ENCODE measurements at places on chromosomes 12 and 14.

- ATAC-seq, result no peak
Observed at GRCh38 chr12:47120736-47121135, 41.0 kb upstream of the AMIGO2 start.

GRCh38 chr12:47979686-47980085, 16.3 kb downstream of the TMEM106C start:
- no peak for ATAC-seq

DNA sequence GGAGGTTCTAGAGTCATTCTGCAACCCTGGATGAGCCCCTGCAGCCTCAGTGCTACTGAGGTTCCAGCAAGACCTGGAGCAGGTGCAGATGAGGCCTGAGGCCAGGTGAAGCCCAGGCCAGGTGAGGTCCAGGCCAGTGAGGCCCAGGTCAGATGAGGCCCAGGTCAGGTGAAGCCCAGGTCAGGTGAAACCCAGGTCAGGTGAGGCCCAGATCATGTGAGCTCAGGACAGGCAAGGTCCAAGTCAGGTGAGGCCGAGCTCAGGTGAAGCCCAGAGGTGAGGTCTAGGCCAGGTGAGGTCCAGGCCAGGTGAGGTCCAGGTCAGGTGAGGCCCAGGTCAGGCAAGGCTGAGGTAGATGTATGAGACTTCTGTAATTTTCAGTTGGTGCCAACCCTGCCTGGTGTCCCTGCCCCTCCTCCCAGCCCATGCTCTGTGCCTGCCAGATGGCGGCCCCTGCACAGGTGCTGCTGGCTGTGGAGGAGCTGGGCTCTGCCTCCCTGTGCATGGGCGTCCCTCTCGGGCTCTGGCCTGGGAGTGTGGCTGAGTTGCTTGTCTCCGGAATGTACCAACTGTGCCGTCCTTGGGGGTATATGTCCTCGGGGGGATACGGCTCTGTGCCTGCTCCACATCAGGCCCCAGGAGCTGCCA, 388.5 kb downstream of the TMEM121 start:
- ATAC-seq, result no peak

- no peak for ATAC-seq
Observed at GRCh38 chr12:101570047-101570446, 24.7 kb upstream of the MYBPC1 start.

DNA sequence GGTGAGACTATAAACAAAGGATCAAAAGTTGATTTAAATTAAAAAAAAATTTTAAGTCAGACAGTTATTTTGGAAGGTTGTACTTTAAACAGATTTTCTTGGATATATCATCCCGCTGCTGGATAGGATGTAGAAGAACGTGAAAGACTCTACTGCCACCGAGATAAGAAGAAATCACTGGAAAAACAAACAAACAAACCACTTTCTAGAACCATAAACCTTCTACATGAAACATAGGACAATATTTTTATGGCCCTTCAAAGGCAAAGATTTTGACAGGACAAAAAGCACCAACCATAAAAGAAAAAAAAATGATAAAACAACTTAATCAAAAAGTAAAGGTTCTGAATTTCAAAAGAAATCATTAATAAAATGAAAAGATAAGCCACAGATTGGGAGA, 268.2 kb upstream of the DAAM1 start:
- no peak for ATAC-seq

DNA sequence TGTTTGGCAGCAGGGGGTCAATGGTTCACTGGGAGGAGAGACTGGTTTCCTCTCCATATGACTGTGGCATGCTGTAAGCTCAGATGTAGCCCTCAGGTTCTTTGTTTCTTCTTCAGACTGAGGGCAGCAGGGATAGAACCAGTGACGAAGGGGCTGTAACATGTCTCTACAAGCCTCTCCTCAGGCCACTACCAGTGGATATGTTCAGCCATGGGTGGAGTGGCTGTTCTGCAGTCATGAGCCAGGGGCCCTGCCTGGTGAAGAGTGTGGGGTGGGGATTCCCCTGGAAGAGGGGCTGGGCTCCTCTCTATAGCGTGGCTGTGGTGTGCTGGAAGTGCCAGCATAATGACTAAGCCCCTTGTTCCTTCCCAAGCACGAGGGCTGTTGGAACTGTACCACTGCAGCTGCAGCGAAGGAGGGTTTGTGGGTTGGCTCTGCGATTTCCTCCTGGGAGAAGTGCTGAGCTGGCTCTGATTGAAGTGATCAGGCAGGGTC, 55.8 kb downstream of the CMAS start:
- no peak for ATAC-seq

- ATAC-seq, result no peak
Observed at GRCh38 chr12:14322403-14322802, 43.1 kb upstream of the ATF7IP start.

GRCh38 chr14:75252254-75252837, 26.3 kb upstream of the FOS start:
- no peak for ATAC-seq

DNA sequence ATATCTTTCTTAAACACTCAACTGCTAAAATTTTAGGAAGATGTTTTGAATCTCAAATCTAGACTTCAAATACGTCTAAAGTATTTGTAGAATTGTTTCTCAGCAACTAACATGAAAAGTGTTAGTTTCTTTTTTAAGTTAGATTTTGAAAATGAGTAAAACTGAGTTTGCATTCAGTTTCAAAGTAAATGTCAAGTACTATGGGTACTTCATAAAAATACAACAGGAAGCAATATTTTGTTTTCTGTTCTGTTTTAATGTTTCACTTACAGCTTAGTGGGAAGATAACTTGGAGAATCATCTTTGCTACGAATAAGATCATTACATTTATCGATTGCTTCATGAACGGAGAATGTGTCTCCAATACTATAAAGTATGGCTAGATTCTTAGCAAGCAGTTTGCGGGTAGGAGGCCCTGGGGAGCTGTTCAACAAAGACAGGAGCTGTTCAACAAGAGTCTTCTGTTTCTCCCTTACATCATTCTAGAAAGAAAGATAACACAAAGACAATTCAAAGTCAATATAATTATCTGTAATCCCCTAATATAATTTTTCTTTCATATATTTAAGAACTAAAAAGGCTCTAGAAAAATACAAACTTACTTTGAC, 20.2 kb downstream of the HEATR5A start:
- ATAC-seq, result no peak

DNA sequence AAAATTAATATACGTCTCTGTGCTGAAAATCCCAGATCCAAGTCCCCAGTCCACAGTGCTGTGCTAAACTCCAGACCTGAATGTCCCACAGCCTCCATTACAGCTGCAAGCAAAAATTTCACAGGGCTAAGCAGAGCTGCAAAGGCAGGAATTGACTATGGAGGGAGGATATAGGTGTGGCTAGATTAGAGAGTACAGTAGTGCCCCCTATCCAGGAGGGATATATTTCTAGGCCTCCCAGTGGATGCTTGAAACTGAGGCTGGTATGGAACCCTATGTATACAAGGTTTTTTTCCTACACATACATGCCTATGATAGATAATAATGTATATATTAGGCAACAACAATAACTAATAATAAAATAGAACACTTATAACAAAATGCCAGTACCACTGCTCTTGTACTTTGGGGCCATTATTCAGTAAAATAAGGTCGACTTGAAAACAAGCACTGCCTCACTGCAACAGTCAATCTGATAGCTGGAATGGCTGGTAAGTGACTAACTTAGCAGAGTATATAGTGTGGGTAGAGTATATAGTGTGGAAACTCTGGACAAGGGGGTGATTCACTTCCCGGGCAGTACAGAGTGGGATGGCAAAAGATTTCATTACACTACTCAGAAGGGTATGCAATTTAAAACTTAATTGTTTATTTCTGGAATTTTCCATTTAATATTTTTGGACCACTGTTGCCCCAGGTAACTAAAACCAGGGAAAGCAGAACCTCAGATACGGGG, 82.7 kb downstream of the C14orf132 start:
- ATAC-seq, result no peak

GRCh38 chr12:67811437-67812361, 163.2 kb downstream of the DYRK2 start:
- ATAC-seq, result no peak

DNA sequence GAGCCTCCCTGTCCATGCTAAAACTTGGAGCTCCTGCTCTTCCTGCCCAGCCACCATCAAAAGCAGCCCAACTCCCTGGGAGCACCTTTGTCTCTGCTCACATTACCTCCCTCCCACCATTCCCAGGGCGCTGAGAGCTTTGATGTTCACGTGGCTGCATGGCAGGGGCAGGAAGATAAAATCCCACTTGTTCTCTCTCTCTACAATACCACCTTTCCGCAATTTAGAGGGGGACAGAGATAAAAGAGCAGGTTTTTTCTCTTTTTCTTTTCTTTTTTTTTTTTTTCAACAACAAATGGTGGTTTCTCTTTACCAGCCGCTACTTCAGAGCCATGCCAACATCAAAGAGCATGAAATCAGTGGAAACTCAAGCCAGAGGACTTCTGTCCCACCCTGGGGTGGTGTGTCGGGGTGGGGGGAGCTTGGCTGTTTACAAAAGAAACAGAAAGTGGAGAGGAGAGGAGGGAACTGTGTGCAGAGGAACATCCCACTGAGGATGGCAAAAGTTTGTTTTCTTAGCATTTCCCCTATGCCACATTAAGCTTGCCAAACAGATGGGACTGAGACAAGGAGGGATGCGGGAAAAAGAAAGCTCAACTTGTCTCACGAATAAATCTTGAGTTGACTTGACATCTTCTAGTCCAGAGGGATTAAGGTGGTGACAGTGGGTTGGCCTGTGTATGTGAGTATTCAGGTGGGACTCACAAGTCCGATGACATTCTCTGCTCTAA, 103.7 kb upstream of the NUDT4 start:
- ATAC-seq, result no peak

DNA sequence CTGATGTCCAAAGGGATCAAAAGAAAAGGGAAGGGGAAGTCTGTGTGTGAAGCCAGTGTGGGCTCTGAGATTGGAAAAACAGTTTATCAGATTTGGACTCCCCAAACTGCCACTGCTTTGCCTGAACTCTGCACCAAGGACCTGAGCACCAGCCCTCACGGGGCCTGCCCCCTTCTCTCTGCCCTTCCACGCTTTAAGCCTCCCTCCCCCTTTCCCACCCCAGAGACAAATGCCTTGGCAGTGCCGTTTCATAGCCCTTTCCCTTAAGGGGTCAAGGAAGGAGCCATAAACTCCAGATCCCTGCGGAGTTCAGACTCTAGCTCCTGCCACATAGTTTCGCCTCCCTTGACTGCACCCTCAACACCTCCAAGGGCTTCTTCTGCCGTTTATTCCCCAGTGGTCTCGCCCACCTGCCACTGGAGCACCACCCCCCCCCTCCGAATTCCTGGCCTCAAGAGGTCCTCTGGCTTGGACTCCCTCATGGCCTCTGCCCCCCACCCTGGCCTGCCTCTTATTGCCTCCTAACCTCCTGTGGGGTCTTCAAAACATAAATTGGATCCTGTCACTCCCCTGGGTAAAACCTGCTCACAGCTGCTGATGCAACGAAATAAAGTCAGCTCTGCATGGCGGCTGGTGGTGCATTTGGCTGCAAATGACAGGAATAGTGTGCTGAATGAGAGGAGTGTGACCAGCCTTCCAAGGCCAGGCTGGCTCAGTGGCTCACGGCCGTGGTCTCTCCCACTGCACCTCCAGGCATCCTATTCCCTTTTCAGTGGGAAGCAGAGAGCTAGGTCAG, 18.8 kb downstream of the SLC25A29 start:
- no peak for ATAC-seq

- ATAC-seq, result no peak
Observed at GRCh38 chr12:107593713-107594381, 91.8 kb upstream of the PWP1 start.

DNA sequence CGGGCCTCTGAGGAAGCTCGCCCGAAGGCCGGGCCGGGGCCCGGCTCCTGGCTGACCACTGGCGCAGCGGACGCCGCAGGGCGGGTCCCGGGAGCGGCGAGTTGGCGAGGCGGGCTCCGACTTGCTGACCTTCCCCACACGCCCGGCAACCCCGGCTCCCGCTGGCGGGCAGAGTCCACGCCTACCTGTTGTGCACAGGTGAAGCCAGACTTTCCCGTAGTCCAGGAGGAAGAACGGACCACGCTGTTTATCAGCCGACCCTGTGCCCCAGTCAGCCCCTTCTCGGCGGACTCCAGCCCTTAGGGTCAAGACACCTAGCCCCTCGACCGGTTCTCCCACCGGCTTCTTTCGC, 407 bp downstream of the HEATR5A start:
- ATAC-seq, result peak; percentile 40

GRCh38 chr12:26360062-26360461, 164.7 kb downstream of the SSPN start:
- ATAC-seq, result no peak

GRCh38 chr14:69624136-69624535, 12.7 kb downstream of the SUSD6 start:
- ATAC-seq, result no peak

GRCh38 chr12:130121226-130122000, 40.9 kb upstream of the FZD10 start:
- no peak for ATAC-seq

- ATAC-seq, result no peak
Observed at GRCh38 chr12:98154850-98155249, 360.5 kb upstream of the TMPO start.
